ENCODE measurements at places on chromosomes 7 and 10.

- no peak for DNase-seq
These were observed 608 bp downstream of the ACHE start for GRCh38 chr7:100894860-100895700.

DNA sequence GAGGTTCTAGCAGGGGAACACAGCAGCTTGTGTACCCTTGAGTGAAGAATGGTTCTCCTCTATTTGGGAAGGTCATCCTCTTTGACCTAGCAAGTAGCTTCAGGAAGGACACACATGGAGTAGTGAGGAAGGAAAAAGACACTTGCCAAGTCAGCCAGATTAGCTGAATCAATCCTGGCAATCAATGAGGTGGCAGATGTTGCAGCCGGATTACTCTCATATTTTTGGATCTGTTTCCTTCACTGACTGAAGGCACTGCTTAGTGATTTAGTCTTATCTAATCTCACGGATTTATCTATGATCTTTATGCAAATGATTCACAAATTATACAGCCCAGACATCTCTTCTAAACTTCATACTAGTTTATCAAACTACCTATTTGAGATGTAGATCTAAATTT lies 218.8 kb downstream of the GPR158 start:
- DNase-seq, result no peak

DNA sequence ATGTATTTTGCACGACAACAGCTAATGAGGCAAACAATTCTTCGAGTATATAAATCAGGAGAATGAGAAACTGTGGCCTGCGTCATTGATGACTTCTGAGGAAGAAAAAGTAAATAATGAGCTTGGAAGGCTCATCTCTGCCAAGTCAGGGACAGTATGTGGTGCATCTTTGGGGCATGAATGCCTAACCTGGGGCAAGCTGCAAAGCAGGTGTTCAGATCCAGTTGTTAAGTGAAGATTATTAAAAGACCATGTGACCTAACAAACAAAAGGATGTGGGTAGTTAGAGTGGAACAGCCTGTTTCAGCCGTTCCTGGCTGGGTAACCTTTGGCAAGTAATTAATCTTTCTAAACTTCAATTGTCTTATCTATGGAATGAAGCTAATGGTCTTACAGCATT lies 93.0 kb downstream of the LYZL2 start:
- no peak for DNase-seq

GRCh38 chr10:64648915-64649314 lies 1127.7 kb downstream of the REEP3 start:
- no peak for DNase-seq

GRCh38 chr7:156765901-156766656 lies 125.5 kb downstream of the RNF32 start:
- DNase-seq, result no peak

- DNase-seq, result no peak
These were observed 3.9 kb downstream of the NDST2 start for GRCh38 chr10:73807471-73807870.

DNA sequence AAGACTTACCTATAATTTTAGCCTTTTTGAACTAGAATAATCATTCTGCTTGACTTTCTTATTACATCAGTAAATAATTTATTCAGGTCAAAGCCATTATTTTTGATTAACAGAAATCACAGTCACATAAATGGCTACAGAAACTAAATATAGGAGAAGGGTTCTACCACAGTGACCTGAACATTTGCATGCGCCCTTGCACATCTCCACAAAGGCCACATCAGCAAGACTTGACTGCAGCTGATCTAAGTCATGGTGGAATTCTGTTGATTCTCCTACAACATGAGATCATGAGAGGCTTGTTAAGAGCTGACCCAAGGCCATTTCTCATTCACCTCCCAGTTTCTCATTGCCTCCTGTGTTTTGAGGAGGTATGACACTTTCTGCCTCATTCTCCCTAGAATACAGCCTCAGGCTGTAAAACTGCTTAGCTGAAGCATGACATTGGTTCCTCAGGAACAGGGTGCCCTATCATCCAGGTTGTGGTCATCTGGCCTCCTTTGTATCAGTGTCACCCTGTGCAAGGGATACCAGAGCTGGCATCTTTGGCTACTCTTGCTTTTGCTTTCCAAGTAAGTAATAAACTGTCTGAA lies 6.7 kb upstream of the IMMP2L start:
- DNase-seq, result no peak

- DNase-seq, result no peak
These were observed 12.0 kb downstream of the YWHAG start for GRCh38 chr7:76346778-76347177.

DNA sequence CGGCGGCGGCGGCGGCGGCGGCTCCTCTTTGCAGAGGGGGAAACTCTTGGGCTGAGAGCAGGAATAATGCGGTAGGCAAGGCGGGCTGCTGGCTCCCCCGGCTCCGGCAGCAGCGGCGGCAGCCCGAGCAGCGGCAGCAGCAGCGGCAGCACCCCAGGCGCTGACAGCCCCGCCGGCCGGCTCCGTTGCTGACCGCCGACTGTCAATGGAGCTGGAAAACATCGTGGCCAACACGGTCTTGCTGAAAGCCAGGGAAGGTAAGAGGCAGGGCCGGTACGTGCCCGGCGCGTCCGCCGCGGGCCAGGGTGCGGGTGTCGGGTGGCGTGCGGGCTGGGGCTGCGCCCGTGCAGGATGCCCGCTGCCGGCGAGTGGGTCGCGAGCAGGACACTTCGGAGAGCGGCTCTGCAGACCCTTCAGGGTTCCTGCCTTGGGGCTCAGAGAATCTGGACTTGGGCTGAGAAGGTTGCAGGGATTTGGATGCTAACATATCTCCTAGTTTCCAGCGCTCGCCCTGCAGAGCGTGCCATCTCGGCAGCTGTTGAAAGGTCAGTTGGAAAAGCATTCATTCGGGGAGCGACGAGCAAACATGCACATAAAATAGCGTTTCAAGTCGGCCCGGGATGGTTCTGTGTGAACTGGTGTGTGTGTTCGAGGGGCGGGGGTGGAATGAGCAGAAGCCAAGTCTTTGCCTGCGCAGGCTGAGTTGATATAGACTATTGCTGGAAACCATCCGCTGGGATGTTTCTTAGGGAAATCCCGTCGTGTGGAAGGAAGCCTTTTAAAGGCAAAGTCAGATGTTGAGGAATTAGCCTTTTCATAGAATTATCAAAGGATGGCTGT lies 562 bp downstream of the GRK5 start:
- DNase-seq, result no peak

GRCh38 chr7:80950550-80950967 lies 31.7 kb upstream of the SEMA3C start:
- no peak for DNase-seq

DNA sequence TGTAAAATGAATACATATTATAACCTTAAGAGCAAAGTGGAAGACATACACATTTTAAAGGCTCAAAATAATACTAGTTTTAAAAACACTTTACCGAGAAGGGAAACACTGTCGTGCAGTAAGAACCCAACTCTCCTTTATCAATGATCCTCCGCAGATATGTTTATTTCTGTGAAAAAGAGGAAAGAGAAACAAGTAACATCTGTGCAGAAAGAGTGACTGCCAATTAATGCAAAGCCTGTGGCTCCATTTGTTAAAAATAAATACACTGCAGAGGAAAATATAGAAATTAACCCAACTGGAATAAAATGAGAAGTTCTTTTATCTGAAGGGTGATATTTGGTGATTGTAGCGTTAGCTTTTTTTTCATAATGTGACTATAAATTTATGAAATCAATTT lies 62.7 kb downstream of the HGF start:
- DNase-seq, result no peak

- DNase-seq, result no peak
These were observed 91.3 kb downstream of the KIAA1549 start for GRCh38 chr7:138889582-138890498.

DNA sequence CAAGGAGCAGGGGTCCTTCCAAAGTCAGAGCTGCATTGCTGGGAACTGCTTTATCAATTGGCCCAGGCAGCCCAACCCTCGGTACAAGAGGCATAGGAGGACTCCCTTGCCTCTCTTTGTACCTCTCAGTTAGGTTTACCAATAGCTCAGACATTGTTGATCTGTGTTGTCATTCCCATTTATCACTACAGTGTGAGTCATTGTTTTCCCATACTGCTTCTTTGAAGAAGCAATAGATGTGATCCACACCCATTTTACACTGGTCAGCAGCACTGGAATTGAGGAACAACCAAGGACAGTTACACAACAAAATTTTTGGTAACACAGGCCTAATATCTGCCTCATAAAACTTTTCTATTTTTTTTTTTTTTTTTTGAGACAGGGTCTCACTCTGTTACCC lies 307.2 kb downstream of the SNX13 start:
- DNase-seq, result peak; percentile 60

GRCh38 chr7:101233907-101234547 lies 3.6 kb downstream of the CLDN15 start:
- no peak for DNase-seq

GRCh38 chr7:111743244-111743847 lies 181.1 kb upstream of the IMMP2L start:
- no peak for DNase-seq

DNA sequence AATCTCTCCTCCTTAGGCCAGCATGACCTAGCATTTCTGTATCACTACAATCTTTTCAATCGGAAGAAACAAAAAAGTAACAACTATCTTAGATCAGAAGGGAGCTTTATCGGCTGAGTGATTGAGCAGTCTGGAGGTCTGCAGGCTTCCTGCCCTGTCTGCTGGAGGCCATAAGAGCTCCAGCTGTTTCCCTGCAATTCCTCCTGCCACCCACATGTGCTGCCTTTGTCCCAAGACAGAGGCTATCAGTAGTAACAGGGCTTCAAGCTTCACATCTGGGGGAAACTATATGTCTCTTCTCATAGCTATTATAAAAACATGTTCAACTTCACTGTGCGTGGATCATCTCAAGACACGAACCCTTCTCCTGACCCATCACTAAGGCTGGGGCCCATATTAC lies 70.1 kb upstream of the VWC2 start:
- no peak for DNase-seq

DNA sequence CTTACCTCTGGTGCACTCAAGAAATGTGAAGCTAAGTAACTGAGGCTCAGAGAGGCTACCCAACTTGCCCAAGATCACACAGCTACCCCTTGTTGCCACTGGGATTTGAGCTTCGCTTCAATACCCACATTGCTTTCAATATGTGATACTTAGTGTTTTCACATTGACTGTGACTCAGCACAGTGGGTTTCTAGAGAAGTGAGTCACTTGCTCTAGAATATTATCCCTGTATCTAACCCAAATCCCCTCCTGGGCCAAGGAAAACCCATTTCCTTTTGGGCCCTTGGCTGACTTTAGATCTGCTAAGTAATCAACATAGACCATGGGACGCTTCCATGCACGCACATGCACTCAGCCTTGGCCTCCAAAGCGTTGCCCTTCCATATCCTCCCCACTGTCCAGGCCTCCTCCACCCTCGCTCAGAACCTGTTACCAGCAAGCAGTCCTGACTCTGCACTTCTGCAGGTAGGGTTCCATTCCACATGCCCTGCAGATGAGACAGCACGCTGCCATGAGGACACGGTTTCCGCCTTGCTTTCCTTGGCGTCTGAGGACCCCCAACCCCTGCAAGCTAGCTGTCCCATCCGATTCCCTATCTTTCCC lies 87.7 kb upstream of the CHST15 start:
- DNase-seq, result peak; percentile 30

DNA sequence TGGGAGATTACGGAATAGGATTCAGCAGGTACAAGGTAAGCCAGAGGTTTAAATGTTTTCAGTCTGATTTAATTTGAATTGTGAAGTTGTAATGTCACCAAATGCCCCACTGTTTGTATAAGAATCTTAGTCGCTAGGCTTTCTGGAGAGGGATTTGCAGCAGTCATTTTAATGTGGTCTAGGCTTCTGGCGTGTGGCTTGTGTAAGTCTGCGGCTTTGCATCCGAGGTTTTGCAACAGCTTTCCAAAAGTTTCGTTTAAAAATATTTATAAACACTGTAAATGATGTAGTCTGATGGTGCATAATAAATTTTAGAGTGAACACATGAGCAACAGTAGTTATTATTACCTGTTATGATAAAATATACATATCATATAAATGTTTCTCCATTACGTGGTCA lies 26.1 kb upstream of the BHLHA15 start:
- no peak for DNase-seq

DNA sequence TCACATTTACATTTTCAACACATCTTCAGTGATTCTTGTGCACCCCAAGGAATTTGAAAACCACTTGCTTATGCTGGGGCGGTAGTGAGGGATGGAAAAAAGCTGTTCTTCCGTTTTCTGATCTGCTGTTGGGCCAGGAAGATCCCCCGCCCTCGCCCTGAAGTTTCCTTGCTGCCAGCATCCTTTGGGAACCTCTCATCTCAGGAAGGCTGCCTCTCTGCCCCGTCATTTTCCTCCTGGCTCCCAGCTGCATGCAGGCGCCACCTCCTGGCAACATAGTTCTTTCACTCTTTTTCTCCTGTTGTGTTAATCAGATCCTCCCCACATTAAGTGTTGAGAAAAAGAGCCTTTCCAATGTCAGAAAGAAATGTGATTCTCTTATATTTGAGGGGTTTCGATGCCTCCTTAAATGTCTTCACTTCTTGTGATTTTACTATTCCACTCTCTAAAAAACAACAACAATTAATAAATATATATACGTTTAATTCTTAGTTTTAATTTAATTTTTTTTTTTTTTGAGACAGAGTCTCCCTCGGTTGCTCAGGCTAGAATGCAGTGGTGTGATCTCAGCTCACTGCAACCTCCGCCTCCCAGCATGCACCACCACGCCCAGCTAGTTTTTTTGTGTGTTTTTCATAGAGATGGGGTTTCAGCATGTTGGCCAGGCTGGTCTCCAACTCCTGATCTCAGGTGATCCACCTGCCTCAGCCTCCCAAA lies 122.9 kb downstream of the RALA start:
- DNase-seq, result no peak

DNA sequence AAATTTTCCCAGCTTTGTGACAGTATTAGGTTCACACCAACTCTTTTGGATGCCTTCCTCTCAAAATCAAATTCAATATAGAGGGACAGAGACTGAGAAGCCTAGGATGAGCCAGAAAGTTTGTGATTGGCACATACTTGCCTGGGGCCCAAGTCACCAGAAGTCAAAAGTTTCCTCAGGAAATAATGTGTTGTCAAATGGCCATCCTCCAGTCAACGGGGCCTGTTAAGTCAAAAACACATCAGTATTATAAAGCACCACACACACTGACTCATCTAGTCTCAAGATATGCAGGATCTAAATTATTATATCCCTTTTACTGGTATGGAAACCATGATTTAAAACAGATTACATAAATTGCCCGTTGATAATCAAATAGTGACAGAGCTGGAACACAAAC lies 158.1 kb downstream of the AHR start:
- DNase-seq, result no peak

DNA sequence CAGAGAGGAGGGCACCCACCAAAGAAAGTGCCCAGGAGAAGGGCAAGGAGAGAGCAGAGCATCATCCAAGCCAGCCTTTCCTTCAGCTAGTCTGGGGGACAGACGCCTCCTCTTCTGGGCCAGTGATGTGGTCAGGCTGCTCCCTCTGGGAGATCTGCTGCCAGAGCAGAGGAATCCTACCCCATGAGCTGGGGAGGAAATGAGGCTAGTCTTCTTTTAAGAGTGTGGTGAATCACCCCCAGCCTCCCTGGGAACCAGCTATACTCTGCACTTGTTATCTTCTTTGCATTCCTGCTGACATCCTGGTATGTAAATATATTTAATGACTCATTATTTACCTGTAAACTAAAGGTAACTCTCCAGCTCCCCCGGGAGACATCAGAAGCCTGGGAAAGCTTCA lies 41.6 kb upstream of the EPHB6 start:
- no peak for DNase-seq

- DNase-seq, result no peak
These were observed 141.4 kb upstream of the RET start for GRCh38 chr10:42935466-42935865.

GRCh38 chr7:101236292-101236835 lies 1.2 kb downstream of the CLDN15 start:
- no peak for DNase-seq

- DNase-seq, result no peak
These were observed 97.4 kb downstream of the RAB18 start for GRCh38 chr10:27601503-27601902.

All from epithelial cell of proximal tubule (primary cell).